DMS53 (cell line): ENCODE measurements at places on chromosomes 11 and 22.

DNA sequence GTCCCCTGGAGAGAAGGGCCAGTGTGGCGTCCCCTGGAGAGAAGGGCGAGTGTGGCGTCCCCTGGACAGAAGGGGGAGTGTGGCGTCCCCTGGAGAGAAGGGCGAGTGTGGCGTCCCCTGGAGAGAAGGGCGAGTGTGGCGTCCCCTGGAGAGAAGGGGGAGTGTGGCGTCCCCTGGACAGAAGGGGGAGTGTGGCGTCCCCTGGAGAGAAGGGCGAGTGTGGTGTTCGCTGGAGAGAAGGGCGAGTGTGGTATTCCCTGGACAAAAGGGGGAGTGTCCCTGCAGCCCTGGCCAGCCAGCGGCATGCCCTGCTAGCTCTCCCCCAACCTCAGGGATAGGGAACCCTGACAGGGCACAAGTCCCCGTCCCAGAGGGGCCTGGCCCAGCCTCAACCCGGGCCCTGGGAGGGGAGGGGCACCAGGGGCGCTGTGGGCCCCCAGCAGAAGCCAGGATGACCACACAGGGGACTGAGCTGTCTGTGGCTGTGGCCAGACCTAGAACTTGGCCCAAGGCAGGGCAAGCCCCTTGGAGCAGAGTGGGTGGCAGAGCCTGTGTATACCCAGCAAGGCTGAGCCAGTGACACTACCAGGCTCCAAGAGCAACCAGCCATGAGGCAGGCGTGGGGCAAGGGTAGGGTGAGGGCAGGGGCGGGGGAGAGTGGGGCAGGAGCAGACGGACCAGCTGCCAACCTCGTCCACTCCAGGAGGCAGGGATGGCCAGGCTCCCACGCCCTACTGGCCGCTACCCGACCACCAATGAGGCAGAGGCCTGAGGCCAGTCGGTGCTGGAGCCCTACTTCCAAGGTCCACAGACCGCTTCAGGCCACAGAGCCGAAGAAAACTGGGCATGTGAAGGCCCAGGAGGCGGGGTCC lies 4.2 kb downstream of the HRAS start:
- DNase-seq: no peak

- DNase-seq: no peak
Measured at GRCh38 chr11:105811242-105811641, 201.4 kb downstream of the GRIA4 start.

DNA sequence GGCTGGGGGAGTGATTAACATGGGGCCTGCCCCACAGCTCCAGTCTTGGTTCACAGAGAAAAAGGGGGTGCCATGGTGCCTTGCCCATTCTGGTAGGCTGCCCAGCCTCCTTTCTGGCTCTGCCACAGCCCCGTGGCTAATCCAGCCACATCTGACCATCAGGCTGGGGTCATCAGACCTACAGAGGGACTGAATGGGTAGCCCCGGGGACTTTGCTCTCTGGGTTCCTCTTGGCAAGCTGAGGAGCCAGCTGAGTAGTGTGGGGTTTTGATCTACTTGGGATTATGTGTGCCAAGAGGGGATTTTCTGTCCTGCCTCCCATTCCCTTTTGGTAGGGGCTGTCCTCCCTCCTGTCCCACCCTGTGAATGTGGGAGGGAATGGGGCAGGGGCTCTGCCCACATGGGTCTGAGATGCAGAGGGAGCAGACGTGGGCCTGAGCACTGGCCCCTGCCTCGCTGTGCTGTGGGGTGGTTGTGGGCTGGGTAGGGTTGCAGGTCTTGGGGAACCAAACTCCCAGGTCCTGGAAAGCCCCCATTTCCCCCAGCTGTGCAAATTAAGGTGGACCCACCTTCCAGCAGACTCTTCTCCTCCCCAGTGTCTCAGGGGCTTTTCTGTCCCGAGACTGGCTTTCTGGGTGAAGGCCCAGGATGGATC lies 32.0 kb downstream of the CD82 start:
- no peak for DNase-seq

DNA sequence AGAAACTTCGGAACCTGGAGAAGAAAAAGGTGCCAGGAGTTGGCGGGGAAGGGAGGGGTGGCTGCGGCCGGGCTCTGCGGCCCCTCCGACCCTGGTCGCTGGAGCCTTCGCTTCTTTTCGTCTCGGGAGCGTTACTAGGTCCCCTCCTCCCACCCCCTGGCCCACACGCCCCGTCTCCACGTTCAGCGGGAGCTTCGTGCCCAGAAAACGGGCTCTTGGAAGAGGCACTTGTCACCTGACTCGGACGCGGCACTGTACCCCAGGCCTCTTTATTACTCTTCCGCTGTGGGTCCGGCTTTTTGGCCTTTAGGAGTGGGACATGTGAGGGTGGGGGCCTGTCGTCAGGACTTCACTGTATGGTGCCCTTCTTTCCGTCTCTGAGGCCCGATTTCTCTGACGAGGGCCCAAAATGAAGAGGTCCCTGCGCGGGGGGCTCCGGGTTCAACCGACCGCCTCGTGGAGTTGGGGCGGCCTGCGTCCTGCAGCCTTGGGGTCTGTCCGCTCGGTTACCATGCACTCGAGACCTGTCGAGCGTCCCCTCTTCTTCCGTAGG lies 1.2 kb downstream of the CAPRIN1 start:
- peak; percentile 56 for DNase-seq

DNA sequence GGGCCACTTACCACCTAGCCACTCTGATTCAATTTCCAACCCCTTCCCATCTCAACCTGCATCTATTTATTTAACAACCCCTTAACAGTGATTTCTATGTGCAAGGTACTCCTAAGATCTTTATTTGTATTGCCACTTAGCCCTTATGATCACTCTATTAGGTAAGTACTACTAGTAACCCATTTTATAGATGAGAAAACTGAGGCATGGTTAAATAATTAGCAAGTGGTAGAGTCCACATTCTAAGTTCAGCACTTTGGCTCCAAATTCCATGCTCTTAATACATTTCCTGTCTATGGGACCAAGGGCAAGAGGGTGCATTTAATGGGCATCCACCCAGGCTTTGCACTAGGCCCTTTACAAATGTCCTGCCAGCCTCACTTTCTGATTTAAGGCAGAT lies 38.1 kb upstream of the CSNK2A3 start:
- peak; percentile 57 for DNase-seq

DNA sequence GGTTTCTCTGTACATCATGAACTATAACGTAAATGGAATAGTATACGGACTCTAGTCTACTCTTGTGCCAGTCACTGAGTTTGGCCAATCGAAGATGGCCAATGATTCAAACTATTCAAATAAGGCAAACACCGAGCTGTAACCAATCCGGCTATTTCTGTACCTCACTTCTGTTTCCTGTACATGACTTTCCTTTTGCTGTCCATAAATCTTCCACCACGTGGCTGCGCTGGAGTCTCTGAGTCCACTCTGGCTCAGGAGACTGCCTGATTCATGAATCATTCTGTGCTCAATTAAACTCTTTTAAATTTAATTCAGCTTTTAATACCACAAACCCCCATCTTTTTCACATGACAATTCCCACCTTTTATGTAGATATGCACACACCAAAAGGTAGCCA lies 1.5 kb upstream of the JAML start:
- DNase-seq: no peak

- no peak for DNase-seq
Measured at GRCh38 chr11:44116234-44116830, 20.9 kb downstream of the EXT2 start.

GRCh38 chr11:107876141-107876540 lies 17.6 kb upstream of the SLC35F2 start:
- DNase-seq: no peak

DNA sequence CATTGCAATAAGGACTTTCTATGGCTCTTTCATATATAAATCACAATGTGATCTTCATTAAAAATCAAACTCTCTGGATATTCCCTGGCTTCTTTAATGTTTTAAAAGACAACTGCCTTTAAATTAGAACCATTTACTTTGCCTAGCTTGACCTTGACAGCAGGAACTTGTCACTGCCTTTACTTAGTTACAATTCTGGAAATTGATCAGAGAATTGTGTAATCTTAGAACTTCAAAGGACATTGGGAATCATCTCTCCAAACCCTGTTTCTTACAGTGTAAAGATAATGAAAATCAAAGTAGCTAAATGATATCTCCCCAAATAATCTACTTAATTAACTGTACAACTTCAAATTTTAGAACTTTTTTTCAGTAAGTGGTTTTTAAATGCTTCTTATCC lies 517.6 kb upstream of the CCDC179 start:
- DNase-seq: no peak

- no peak for DNase-seq
Measured at GRCh38 chr11:90321018-90321417, 98.2 kb upstream of the CHORDC1 start.

DNA sequence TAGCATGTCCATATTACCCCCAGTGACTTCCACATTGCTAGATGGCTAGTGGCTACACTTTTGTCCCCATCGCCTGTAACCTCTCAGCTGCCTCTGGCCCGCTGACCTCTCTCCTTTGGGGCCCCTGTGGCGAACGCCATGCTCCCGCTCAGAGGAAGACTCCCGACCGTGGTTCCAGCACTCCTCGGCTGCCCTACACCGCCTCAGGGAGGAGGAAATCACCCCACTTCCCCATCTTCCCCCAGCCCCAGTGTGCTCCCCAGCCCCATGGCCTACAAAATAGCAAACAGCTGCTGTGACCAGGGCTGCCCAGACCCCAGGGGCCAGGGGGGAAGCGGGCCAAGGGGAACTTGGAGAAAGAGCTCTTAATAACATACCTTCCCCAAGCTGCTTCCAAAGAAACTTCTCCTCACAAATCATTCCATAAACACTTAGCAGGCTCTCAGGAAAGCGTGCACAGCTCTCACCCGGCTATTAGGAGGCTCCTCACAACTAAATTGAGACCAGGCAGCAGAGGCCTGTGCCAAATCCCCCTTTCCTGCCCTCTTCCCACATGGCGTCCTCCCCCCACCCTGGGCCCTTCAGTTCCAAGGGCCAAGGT lies 63.5 kb upstream of the WNT11 start:
- no peak for DNase-seq

DNA sequence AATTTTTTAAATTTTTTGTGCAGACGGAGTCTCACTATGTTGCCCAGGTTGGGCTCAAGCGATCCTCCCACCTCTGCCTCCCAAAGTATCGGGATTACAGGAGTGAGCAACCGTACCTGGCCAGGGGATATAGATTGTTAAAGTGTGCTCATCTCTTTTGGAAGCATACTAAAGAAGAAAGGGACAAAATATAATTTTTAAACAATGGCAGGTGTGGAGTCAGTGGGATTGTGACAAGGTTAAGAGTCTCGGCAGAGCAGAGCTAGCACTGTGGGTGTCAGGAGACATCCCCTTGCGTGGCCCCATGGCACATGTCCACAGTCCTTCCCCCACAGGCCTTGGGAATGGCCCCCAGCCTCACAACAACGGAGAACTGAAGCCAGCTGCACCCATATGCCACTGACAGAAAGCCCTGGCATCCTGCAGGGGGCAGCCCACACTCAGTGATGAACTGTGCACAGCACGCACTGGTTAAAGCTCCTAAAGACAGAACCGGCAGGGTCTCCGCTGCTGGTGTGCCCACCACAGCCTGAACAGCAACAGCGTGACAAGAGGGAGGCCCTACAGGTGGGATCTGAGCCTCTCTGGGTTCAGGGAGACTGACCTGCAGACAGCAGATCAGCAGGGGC lies 29.9 kb downstream of the SERPIND1 start:
- peak; percentile 7 for DNase-seq

GRCh38 chr11:65376138-65376713 lies 6.2 kb downstream of the SLC25A45 start:
- no peak for DNase-seq

GRCh38 chr11:66727282-66728037 lies 1.6 kb downstream of the SPTBN2 start:
- DNase-seq: peak; percentile 78

GRCh38 chr11:111231836-111232235 lies 13.7 kb upstream of the POU2AF2 start:
- DNase-seq: peak; percentile 69

DNA sequence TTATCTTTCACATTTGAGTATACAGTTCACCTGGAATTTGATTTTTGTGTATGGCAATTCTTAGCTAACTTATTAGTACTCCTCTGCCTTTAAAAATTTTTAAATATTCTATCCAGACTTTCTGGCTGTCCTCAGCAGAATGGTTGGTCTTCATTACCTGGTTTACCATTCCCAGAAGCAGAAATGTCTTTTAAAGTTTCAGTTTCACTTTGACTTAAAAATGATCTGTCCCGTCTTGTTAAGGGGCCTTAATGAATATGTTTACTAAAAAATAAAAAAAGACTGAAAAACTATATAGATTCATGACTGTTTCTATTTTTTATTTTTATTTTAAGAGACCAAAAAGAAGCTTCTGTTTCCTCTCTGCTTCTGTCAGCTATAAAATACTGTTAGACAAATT lies 70.5 kb upstream of the TNRC6B start:
- no peak for DNase-seq

DNA sequence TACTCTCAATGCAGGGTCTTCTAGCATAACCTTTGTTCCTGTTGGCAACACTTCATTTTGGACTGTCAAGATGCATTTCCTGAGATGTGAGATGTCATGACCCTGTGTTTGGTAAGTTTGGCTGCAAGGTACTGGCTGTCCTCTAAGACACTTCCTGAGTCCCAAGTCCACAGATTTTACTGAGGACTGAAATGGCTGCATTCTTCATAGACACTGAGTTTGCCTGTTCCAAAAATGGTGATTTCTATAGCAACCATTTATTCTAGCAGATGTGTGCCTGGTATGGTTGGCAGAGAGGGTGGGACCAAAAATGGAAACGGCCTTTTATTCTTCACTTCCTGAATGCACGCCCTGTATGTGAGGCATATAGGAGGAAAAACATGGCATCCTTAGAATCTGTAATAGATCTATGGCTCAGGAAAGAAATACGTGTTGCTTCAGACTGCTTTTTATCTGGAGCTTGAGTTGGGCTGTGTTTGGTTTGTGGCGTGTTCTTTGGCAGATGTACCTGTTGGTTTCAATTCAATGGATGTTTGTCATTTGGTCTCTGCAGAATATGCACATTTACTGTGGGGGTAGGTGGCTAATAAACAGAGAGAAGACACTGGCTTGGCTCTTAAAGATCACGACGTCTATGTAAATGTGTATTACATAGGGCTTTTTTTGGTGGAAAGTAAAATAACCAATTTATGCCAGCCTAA lies 62.4 kb downstream of the ZBTB16 start:
- DNase-seq: no peak

- no peak for DNase-seq
Measured at GRCh38 chr11:88297863-88298262, 39.7 kb downstream of the CTSC start.

DNA sequence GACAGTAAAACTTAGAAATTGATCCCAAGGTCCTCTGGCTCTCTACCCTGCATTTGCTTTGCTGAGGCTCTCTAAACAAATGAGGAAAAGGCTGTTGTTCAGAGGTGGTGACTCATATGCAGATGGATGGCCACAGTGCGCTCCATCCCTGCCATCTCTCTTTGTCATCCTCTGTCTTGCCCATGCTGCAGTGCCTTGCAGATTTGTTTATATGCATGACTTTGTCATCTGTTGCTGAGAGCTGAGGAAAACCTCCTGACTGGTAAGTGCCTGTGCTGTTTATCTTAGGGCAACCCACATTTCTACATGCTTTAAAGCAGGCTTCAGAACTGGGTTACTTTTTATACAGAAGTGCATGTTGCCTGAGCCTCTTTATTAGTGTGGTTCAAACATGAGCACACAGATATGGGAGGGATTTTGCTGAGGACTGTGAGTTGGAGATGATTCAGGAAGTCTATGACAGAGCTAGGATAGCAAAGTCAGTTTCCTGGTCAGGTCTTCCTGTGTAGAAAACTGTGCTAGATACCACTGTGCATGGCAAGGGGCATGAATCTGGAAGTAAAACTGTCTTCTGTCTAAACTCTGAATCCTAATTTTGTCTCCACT lies 57.4 kb downstream of the JAM3 start:
- peak; percentile 79 for DNase-seq

GRCh38 chr22:21937041-21937820 lies 15.4 kb downstream of the PPM1F start:
- DNase-seq: no peak

- no peak for DNase-seq
Measured at GRCh38 chr22:24566899-24567511, 11.2 kb downstream of the SNRPD3 start.
